ENCODE measurements at places on chromosomes 2 and 18.

DNA sequence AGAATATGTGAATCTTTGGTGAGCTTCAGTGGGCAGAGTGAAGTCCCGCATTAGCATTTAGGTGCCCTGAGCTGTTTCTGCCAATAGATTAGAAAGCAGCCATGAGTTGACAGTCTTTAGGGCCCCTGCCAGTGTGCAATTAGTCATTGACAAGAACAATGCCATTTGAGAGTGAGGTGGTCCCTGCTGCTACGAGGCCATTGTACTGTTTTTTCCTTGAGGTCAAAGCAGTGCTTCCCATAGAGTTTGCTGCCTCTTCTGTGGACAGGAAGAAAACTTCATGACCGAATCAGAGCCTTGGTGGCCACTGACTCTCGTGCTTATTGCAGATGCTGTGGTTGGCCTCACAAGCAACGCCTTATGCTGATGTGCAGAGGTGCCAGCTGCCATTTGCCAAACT lies 102.7 kb downstream of the SH3BP4 start:
- no peak for DNase-seq

DNA sequence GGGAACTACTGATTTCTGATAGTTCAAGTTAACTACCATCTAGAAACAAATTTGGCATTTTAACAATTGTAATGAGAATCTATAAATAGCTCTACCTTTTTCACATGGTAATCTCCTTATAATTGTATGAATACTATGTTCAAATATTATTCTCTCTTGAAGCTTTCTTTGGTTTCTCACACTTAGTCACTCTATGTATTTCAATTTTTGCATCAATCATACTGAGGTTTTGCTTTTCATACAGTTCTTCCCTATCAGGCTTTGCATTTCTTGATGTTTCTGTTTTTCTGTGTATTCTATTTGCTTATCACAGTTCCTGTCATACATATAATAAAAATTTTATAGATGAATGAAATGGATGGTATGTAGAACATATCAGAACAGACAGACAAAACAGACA lies 16.0 kb downstream of the VPS54 start:
- no peak for DNase-seq

DNA sequence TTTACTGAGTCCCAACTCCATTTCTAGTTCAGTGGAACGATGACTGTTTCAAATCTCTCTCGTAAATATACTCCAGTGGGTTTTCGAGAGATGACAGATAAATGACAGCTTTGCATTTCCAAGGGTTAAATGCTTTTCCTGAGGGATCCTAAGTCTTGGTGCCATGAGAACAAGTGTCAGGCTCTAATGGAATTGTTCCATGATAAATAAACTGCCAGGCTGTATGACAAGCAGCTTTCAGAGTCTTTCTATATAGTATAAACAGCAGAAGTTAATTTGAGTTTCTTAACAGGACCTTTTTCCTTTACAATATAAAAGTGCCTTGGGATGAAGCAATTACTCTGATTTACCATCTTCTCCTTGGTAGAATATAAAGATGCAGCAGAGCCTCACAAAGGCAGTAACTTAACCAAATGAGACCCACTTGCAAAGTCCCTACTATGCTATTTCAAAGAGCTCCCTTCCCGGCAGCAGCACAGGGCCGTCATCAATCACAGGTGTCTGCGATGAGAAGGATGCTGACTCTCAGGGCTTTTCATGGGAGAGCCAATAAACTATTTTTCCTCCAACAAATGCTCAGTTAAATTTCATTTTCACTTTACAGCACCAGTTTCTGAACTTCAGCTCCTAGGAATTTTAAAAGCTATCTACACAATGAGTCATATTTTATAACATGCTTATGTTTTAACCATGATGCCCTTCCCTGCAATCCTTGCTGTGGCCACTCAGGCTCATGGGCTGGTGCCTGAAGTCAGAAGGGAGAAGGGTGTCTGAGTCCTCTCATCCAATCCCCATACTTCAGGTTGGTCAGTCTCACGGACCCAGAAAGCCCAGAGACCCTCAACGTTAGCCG lies 123.8 kb downstream of the AFF3 start:
- no peak for DNase-seq

GRCh38 chr2:99763764-99764163 lies 273.9 kb upstream of the REV1 start:
- no peak for DNase-seq

DNA sequence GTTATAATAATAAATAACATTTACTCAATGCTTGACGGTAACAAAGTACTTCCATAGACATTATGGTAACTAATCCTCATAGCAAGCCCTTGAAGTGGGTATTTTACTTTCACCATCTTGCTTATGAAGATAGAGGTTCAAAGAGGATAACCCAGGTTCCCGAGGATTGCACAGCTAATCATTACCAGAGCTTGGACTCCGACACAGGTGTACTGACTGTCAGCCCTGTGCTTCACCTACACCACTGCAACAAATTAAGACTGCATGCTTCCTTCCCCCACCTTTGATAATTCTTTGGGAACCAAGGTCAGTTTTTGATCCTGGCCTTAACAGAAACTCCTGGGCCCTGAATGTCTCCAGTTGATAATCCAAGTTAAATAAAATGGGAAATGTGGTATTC lies 48.9 kb downstream of the FAM98A start:
- DNase-seq = no peak

DNA sequence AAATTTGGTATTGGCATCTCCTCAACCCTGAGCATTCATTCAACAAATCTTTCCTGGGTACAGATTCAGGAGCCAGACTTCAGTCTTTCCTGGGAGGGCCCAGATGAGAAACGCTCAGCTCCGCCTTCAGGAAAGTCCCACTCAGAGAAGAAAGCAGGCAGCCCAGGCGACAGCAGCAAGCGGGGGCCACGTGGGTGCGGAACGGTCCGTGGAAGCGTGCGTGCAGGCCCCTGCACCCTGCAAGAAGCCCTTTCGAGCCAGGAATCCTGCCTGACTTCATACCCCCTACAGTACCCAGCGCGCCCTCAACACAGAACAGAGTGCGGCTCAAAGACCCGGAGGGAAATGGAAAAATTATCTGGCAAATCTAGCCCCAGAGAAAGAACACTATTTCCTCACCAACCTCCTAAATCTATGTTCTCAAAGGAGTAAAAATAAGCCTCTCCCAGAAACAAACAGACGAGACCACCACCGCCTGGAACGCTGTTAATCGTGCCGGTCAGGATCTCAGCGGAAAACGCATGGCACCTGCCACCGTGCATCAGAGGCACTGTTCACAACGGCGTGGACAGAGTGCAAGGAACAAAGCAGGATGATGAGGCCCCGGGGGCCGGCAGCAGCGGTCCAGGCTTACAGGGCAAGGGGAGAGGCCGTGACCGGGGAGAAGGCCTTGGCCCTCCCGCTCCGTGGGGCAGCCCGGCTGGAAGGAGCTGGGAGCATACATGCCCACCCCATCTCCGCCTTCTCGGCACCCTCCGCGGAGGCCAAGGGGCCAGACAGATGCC lies 318.3 kb downstream of the EIPR1 start:
- DNase-seq = no peak
